ENCODE measurements at places on chromosomes 5 and 9. TPM values are rescaled to one million over a fixed set of nuclear protein-coding genes. Genes with fewer than 3 reads are reported as not detected.
A peak's percentile ranks its signal among the peaks of the same experiment; 100 is the strongest.

The ARL14EPL gene
- total RNA-seq, result not detected

The IFNB1 gene
- total RNA-seq, result not detected

The TYRP1 gene
- total RNA-seq, result 0.90 TPM

GRCh38 chr5:127290019-127290945 is at the start of gene MEGF10:
Gene MEGF10 (plus strand): TSS chr5:127290796. CDS start chr5:127331309, 40,513 bp downstream.
- DNase-seq, result peak; percentile 17

GRCh38 chr9:31542384-31543055 is 841.9 kb upstream of the ACO1 start:
- DNase-seq, result peak; percentile 4

The MLANA gene
- total RNA-seq, result not detected
